Stomach (tissue), 19 donors: ENCODE measurements at places on chromosomes 6 and 20. TPM values are rescaled to one million over a fixed set of nuclear protein-coding genes. Genes with fewer than 3 reads are reported as not detected.

DNA sequence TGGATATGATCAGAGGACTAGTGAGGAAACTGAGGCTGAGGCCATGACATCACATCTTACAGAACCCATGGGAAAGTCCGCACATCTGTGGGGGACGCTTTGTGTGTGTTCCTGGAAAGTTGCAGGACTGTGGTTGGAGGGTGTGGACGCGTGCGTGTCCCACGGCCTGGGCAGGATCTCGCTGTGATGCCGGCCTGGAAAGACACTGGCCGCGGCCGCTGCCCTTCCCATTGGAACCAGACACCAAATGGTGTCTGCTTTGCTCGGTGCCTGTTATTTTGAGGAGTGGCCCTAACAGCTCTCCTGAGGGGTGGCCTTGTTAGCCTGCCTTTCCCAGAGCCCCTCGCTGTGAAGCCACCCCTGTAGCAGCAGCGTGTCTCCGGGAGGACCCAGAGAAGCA, 41.1 kb downstream of the DLL1 start:
- no peak for DNase-seq

DNA sequence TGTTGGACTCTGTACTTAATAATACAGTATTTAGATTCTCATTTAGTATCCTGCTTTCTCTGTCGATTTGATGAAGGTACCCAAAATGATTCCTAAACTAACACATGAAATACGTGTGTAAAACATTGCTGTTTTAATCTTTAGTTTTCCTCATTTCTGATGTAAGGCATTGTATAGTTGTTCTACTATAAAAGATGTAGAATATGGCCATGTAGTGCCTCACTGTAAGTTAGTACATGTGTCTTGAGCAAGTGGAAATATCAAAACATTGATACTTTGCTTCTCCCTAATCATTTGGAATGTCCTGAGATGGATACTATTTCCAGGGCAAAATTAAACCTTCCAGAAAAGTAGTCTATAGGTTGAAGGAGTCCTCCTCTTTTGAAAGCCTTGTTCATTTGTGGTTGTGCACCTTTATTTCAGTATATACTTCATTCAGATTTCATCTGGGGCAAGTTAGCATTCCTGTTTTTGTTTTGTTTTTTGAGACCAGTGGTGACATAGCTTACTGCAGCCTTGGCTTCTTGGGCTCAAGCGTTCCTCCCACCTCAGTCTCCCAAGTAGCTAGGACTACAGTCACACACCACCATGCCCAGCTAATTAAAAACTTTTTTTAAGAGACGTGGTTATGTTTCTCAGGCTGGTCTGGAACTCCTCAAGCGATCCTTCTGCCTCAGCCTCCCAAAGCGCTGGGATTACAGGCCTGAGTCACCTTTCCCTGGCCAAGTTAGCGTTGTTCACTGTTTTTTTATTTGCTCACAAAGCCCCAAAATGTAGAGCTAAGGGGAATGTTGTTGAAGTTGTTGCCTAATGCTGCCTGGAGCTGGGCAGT, 11.6 kb downstream of the SRSF3 start:
- no peak for DNase-seq

DNA sequence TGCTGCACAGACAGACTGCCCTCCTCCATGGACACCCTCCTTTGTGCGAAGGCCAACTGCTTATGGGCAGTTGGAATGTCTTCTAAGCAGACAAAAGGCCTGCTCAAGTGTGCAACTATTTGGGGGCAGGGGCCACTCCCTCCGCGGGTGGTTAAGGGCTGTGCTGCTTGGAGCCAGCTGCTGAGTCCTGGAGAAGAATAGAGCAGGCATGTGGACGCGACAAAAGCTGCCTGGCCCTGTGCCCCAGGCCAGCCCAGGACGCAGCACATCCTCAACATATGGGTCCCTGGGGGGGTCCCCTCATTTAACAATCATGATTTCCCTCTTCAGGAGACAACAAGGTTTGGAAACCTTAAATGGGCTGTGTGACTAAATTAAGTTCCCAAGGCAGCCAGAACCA, 45.5 kb upstream of the ENTPD6 start:
- DNase-seq: no peak

GRCh38 chr6:15588971-15589634, 73.7 kb downstream of the DTNBP1 start:
- no peak for DNase-seq

GRCh38 chr6:39992861-39993622, 58.8 kb upstream of the MOCS1 start:
- DNase-seq: peak; percentile 27

GRCh38 chr20:50146732-50147662, 6.5 kb downstream of the PEDS1 start:
- DNase-seq: peak; percentile 89

DNA sequence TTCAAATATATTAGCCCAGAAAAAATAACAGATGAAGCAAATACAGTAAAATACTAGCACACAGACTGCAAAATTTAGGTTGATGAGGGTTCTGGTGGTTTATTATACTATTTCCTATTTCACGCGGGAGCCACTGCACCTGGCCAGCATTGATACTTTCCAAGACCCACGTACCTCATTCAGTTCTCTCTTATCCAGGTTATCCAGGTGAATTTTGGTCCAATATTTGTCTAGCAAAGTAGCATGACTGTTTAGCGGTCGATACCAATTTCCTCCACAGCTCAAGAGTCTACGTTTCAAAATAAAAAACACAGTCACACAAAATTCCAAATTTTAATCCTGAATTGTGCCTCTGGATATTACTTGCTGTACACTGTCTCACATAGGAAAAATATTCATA, 34.8 kb downstream of the MDN1 start:
- DNase-seq: no peak

- DNase-seq: no peak
These were observed 173.8 kb downstream of the ZDHHC14 start for GRCh38 chr6:157554747-157555146.

DNA sequence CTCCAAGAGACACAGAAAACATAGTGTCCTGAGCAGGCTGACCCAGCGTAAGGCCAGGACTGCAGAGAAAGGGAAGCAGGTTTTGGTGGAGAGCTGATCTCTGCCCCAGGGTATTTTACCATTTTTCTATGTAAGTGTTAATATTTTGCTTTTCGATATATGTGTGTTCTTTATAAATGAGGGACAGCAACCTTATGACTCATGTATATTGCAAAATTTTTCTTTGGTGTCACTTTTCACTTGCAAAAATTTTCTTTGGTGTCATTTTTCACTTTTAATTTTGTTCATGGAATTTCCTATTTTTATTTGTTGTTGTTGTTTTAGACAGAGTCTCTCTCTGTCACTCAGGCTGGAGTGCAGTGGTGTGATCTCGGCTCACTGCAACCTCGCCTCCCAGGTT, 34.6 kb upstream of the PXDC1 start:
- no peak for DNase-seq

DNA sequence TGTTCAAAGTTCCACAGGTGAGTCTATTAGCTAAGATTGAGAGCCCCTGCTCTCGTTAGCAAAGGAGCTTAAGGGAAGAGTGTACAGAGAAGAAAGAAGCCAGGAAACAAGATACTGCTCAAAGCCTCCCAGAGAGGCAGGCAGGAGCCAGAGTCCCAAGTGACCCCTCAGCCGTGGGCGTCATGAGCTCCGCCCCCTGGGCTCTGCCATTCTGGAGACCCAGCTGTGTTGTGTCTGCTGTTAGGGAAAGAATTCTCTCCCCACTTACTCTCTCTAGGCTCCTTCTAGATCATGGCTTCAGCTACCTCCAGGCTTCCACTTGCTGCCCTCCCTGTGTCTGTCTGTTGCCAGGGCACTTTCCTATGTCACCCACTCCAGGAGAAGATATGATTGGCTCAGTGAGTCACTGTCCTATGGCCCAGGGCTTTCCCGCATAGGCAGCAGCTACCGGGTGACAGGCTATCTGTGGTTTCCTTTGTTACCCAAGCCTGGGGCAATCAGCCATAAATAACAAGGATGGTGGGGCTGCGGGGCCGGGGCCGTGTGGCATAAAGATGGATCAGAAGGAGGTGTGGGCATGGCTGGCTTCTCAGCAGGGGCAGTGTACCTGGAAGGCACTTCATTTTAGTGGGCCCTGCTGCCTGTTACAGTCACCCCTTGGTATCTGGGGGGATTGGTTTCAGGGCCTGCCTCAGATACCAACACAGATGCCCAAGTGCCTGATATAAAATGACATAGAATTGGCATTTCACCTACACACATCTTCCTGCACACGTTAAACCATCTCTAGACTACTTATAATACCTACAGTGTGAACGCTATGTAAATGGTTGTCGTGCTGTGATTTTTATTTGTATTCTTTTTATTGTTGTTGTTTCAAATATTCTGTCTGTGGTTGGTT, 118.9 kb downstream of the ARMC2 start:
- DNase-seq: peak; percentile 67

DNA sequence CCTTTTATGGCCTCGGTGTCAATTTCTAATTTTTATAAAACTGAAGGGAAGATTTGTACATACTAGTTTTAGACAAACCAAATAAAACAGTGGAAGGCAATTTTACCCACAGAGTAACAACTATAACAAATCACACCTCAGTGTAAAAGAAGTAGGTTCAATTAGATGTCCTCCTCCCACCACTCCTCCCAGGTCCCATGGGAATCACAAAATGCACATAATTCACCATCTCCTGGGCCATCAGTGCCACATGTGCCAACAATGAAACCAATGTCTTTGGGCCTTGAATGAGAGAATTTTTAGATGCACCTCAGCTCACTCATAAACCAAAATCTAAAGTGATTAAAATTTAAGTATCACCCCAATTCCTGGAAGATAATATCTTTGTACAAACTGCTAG, 267.8 kb downstream of the BTBD9 start:
- DNase-seq: no peak

- peak; percentile 58 for DNase-seq
These were observed at the start of gene FNDC11 for GRCh38 chr20:63553933-63554290. Gene FNDC11 (plus strand): TSS chr20:63554159. CDS start chr20:63555664, 1,505 bp downstream.

DNA sequence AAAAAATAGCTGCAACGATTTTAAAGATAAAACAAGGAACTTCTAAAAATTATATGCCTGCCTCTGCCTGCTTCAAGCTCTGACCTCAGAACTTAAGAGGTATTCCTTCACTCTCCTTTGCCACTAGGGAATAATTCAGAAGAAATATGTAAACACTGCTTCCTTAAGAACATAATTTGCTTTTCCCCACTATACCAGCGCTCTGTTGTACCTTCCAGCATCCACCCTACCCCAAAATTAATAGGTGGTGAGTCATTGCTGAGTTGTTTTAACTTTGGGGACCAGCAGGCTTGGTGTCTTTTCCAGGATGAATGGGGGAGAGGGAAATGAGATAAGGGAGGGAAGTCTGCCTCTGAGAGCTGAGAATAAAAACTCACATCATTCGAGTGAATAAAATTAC, 107.7 kb upstream of the ATXN1 start:
- DNase-seq: no peak

Gene FOXO3
- total RNA-seq: 78.6 TPM

Gene TNNC2
- not detected for total RNA-seq

Gene CDH26
- 5.8 TPM for total RNA-seq

Gene IP6K3
- total RNA-seq: 73.5 TPM

Gene PPDPF
- 84.8 TPM for total RNA-seq

Gene SLC22A2
- total RNA-seq: not detected

Gene TRAPPC3L
- not detected for total RNA-seq

Gene PI3
- not detected for total RNA-seq

Gene OSTM1
- 420 TPM for total RNA-seq

Gene SUMO4
- total RNA-seq: not detected

Gene SRC
- 69.8 TPM for total RNA-seq
